GM06990 (cell line): ENCODE measurements at places on chromosomes 2 and 18.

- DNase-seq = no peak
Measured at GRCh38 chr18:6009756-6010155, 114.4 kb upstream of the TMEM200C start.

GRCh38 chr2:133521146-133521745 is 47.0 kb downstream of the NCKAP5 start:
- DNase-seq = no peak

DNA sequence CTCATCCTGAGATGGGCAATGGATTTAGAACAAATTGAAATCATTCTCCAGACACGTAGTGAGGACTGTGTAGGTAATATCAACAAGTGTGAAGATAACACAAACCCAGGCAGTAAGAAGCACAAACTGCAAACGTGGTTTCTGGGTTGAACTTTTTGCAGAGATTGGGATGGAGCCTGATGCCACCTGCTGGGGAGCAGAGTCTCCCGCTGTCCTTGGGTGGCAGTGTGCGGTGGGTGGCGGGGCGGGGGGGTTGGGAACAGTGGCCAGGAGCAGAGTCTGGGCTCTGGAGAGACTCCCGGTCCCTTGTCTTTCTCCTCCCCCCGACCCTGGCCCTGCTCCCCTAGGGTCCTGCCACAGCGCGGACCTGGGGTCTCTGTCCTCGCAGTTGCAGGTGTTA is 19.5 kb downstream of the TRAF3IP1 start:
- DNase-seq = no peak

DNA sequence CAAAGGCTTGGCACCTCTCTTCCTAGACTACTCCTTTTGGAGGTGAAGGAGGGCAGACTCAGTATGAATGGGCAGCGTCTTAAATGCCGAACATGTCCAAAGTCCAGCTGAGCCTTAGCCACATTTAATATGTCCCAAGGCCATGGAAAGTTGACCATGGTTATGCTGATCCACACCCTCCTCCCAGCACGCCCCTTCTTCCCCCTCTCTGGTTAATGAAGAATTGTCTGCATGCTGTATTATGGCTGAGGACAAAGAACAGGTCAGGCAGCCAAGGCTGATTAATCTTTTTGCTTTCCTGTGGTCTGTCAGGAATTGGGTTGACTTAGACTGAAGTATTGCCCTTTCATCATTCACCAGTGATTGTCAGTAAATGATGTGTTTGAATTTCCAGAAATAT is 5.8 kb upstream of the MYOM1 start:
- DNase-seq = no peak

DNA sequence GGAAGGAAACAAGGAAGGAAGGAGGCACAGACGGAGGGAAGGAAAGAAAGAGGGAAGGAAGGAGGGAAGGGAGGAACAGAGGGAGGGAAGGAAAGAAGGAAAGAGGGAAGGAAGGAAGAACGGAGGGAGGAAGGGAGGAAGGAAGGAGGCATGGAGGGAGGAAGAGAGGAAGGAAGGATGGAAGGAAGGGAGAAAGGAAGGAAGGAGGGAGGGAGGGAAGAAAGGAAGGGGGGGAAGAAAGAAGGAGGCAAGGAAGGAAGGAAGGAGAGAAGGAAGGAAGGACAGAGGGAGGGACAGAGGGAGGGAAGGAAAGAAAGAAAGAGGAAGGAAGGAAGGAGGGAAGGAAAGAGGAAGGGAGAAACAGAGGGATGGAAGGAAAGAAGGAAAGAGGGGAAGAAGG is 7.6 kb upstream of the ACOXL start:
- no peak for DNase-seq

DNA sequence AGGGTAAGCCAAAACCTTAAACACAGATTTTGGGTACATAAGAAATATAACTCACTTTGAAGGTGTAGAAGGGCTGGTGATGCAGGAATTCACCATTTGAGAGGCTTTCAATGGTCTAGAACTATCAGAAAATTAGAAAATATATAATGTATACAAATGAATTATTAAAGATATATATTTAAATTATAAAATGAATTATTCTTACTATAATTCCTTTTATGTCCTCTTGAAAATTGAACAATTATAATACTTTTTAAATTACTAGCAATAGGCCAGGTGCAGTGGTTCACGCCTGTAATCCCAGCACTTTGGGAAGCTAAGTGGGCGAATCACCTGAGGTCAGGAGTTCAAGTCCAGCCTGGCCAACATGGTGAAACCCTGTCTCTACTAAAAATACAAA is 60.7 kb downstream of the VIL1 start:
- DNase-seq = no peak

DNA sequence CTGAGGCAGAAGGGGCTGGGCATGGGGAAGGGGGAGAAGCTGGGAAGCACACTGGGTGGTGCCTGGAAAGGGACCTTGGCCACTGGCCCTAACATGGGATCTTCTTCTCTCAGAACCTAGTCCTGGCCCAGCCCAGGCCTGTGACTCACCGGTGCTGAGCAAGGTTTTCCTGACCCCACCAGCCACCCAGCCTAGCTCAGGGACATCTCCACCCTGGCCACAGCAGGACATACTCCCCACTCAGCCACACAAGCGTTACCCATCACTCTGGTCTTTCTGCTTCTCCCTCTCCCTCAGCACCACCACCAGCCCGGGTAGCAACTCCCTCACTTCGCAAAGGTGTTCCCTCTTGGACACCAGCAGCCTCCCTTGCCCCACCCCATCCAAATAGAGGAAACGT is 22.8 kb downstream of the TNS1 start:
- DNase-seq = no peak

DNA sequence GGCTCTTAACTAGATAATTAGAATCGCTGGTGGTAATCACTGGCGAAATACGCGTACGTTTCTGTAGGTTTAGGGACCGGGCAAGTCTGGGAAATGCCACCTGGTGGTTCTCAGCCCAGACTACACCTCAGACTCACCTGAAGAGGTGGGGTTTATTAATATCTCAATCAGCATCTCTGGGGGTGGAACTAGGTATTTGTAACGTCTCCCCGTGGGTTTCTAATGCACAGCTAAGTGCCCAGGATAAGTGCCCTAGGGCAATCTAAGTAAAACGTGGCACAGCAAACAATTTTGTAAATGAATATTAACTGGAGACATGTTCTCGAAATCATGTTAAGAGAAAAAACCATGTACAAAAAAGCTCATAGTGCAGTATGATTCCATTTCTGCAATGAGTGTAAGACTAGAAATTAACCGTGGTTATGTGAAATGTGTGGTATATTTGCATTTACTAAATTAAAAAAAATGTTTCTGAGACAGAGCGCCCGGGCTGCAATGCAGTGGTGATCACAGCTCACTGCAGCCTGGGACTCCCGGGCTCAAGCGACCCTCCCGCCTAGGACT is 760 bp upstream of the CNOT11 start:
- no peak for DNase-seq

- no peak for DNase-seq
Measured at GRCh38 chr2:126644630-126645191, 11.2 kb upstream of the GYPC start.

GRCh38 chr2:2871480-2872308 is 505.9 kb downstream of the EIPR1 start:
- DNase-seq = no peak

- DNase-seq = no peak
Measured at GRCh38 chr2:239787538-239788050, 237.5 kb downstream of the NDUFA10 start.

- DNase-seq = no peak
Measured at GRCh38 chr18:79410731-79411613, 15.2 kb downstream of the NFATC1 start.

DNA sequence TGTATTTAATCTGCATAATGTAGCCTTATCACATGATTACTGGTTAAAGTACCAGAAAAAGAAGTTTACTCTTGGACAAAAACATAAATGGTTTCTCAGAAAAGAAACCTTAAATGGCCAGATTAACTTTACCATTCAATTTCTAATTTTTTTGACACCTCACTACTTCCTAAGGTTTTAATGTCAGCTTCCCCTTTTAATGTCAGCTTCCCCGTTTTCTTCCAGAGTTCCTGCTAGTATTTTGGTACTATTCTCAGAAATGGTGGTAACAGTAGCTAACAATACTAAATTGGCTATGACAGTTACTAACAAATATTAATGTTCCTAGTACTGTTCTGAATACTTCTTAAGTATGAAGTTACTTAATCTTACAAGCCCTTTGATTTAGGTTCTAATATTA is 22.4 kb upstream of the SLC8A1 start:
- no peak for DNase-seq

DNA sequence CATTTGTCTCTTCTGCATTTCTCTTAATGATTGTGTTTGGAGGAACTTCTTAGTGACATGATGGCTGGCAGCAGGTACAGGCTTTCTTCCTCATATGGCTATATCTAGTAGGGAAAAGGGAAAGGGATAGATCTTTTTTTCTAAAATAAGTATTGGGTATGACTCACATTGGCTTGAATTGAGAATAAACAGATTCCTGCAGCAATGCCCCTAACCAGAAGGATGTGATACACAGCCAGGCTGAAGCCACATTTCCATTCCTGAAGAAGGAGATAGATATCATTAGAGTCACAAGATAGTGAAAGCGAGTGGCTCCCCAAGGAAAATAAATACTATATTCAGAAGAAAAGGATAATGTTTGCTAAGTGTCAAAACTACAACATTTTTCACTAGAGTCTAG is 61.1 kb downstream of the VWC2L start:
- DNase-seq = no peak

- no peak for DNase-seq
Measured at GRCh38 chr2:207506426-207506825, 23.3 kb upstream of the CREB1 start.

DNA sequence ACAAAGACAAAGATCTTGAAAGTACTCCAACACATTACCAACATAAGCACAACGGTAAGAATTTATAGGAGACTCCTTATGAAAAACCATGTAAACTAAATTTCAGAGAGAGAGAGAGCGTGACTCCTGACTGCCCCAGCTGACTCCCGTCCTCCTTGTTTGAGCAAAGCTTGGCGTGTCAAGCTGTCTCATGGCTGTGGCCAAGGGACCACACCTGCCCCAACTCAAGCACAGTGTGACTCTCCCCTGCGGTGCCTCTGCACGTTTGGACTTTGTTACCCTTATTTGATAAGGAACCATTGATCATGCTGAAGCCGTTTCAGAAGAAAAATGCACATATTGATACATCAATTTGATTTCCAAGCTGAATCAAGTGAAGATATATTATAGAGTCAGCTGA is 124.8 kb downstream of the COL6A3 start:
- no peak for DNase-seq

DNA sequence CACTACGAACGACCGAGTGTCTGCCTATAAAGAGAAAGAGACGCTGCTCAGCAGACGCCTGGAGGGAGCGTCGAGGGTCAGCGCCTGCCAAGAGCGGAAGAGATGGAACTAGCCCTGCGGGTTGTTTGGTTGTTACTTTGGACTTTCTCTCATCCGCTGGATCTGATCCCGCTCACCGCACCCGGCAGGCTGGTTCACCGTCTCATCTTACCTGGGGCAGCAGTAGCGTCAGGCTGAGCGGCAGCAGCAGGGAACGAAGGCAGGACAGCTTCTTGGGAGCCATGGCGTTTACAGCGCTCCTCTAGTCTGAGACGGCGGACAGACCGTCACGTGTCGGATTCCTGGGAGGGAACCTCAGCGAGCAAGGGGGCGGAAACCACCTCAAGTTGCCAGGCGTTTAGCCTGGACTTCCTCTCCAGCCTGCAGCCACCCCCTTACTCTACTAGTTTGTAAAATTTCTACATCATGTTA is 1.9 kb downstream of the GLB1L start:
- no peak for DNase-seq

GRCh38 chr18:11154368-11154989 is 5.1 kb upstream of the PIEZO2 start:
- peak; percentile 43 for DNase-seq

DNA sequence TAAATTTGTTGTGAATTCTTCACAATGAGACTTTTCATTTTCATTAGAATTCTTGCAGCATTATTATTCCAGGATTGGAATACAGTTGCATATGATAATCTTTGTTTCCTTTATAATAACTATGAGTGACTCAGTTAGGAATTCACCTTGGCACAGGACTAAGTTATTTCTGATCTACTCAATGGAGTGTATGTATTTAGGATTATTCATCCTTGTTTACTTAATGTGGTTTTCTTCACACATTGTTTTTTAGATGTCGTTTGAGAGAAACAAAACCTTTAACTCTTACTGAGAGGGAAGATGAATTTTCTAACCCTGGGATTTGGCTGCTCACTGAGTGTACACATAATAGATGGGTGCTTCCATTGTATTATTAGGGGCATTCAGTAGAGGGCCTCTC is 970.1 kb downstream of the DPP10 start:
- DNase-seq = no peak

GRCh38 chr18:13745696-13746095 is 19.2 kb downstream of the RNMT start:
- DNase-seq = no peak

- DNase-seq = no peak
Measured at GRCh38 chr2:210228586-210228985, 3.3 kb upstream of the ACADL start.

GRCh38 chr18:55861266-55861665 is 273.3 kb upstream of the TCF4 start:
- DNase-seq = no peak

GRCh38 chr2:196322973-196323810 is 151.8 kb upstream of the STK17B start:
- DNase-seq = no peak

GRCh38 chr2:19611491-19612332 is 253.3 kb upstream of the OSR1 start:
- no peak for DNase-seq

DNA sequence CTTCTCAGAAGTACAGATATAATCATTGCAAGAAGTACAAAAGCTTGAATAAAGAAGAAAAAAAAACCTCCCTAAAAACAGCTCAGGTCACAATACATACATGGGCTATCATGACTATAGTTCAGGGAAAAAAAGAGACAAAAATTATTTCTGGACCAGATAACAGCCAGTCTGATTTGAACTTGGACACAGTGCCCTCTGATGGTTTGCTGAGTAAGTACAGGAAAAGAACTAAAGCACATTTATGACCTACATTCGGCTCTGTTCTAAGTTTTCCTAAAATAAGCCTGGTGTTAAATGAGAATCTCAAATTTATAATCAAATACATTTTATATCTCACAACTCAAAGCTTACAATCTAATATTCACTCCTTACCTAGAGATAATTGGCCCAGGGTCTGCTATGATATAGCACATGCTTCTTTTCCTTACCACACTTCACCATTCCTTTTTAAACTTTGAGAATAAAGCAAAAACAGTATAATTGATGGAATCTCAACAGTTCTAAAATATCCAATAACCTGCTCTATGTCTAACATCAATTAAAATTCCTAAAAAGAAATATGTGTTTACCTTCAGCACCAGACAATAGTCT is 81.1 kb downstream of the RAPH1 start:
- no peak for DNase-seq

DNA sequence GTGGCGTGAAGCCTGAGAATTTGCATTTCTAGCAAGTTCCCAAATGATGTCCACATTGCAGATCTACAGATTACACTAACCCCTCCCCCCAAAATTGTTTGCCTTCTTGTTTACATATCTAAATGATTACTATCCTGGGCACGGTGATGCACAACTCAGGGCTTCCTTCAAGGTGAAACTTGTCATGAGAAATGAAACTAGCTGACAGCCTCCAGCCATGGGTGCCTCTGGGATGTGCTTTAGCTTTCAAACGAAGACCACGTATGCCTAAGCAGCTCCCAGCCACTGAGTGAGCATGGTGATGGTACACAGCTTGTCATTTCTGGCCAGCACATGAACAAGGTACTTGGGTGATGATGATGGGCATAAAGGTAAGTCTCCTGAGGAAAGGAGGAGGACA is 464.8 kb upstream of the DDX18 start:
- no peak for DNase-seq

- DNase-seq = no peak
Measured at GRCh38 chr2:239465017-239466001, 64.5 kb upstream of the HDAC4 start.
